ENCODE measurements at places on chromosomes 1 and 21.

GRCh38 chr21:31973402-31973944, 100.7 kb downstream of the HUNK start:
- DNase-seq = no peak

DNA sequence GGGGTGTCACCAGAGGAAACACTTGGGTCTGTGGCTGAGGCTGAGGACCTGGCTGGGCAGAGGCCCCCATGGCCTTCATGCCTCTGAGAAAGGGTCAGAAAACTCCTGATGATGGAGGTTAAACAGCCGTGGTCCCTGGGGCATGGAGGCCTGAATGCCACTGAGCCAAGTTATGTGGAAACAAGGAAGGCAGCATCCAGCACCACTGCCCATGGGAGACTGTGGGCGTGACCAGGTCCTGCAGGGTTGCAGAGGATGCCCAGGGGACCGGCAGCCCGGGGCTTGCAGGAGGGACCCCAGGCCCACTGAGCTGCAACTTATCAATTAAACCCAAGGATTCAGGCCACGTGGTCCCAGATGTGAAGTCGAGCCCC, 18.9 kb upstream of the COL6A2 start:
- no peak for DNase-seq

GRCh38 chr1:168437821-168438220, 106.0 kb downstream of the XCL2 start:
- DNase-seq = no peak

DNA sequence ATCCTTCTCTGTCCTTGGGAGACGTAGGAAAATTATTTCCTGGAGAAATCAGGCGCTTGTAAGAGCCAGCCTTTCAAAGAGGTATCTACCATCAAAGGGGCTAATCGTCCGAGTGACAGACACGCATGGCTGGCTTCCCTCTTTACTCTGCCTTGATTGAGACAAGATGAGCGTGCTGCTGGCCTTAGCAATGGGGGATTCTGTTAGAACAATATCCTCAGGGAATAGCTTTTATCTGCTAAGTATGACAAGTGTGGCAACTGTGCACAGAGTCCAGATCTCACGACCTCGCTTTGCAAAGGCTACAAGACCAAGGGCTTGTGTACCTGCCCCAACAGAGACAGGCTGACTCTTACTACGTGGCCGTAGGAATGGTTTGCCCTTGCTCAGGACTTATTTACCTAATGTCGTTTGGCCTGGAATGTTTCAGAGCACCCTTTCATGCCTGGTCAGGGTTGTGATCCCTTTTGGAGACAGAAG, 417.1 kb downstream of the KIF26B start:
- DNase-seq = no peak

DNA sequence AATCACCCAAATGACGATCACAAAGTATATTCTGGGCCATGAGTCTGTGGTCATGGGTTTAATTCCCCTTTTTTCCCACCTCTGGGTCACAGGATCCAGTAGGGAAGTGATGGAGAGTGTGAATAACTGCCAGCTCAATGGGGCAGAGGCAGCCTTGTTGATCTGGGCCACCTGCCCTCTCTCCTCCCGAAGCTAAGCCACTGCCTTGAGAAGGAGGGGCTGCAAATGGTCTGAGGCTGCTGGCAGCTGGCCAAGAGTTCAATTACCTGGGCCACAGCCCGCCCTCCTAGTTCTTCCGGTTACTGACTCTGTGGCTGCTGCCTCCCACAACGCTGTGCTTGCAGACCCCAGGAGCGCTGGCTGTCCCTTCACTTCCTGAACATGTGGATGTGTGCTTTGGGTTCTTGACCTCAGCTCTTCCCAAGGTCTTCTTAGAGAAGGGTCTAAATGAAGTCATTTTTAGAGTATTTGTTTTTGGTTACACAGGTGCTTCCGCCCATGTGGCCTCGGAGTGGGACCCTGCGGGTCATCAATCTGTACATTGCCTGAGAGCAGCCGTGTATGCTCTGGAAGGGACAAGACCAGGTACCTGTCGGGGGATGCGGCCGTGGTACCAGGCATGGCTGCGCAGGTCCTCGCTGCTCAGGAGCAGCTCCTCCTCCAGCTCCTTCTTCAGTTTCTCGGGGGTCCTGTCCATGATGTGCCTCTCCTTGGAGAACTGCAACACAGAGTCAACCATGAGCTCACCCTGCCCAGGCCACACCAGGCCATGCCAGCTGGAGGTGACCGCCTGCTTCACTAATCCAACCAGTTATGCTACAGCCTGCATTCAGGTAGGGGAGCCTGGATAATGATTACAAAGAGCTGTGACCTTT, 89.7 kb downstream of the BCAR3 start:
- DNase-seq = no peak

DNA sequence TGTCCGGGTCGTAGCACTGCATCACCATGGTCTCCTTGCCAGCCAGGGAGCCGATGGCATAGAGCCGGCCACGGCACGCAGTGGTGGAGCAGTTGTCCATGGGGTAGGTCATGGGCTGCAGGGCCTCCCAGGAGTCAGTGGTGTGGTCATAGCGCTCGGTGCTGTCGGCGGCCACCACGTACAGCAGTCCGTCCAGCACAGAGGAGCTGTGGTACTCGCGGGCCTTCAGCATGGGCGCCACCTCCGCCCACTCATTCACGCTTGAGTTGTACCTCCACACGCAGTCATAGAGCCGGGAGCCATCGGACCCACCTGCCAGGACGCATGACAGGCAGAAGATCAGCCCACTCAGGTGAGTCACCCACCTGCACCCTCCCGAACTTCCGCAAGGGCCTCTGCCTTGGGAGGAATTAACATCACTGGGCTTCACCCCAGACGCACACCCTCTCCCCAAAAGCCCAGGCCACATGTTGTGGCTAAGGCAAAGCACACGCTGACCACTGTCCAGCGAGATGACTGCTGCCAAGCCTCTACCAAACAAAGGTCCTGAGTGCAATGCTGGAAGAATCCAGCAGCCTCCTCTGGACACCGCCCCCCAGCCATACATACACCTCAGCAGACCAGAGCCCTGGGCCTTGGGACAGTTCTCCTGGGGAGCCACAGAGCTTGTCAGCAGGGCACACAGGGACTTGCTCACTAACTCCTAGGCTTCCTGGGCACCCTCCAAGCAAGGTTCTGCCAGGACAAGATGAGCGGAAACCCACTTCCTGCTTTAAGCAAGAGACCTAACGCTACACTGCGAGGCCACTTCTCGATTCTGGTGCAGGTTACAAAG, 3.3 kb downstream of the KLHL21 start:
- no peak for DNase-seq

- DNase-seq = no peak
Measured at GRCh38 chr1:189654906-189655305, 822.8 kb downstream of the BRINP3 start.

GRCh38 chr1:52365071-52365745, 797 bp downstream of the CC2D1B start:
- no peak for DNase-seq

GRCh38 chr1:178086294-178086693, 7.6 kb upstream of the RASAL2 start:
- DNase-seq = no peak

GRCh38 chr1:151944126-151944856, 35.0 kb upstream of the THEM4 start:
- no peak for DNase-seq

GRCh38 chr1:233704170-233704897, 90.4 kb downstream of the KCNK1 start:
- DNase-seq = no peak

- no peak for DNase-seq
Measured at GRCh38 chr21:23809573-23809972, 1797.7 kb downstream of the MRPL39 start.

- no peak for DNase-seq
Measured at GRCh38 chr21:21137986-21138385, 139.8 kb downstream of the NCAM2 start.

DNA sequence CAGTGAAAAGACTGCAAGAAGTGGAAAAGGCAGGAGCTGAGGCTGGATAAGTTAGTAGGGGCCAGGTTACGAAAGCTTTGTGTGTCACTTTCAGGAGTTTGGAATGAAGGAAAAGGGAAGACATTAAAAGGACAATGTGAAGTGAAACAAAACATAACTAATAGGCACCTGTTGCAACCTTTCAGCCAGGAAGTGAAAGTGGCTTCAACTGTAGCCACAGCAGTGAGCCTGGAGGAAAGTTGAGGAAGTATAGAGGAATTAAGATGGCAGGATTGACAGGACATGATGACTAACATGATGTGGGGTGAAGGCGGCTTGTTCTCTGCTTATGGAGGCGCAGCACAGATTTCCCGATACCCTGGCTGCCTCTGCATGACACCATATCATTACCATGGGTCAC, 68.9 kb downstream of the C4BPA start:
- no peak for DNase-seq

DNA sequence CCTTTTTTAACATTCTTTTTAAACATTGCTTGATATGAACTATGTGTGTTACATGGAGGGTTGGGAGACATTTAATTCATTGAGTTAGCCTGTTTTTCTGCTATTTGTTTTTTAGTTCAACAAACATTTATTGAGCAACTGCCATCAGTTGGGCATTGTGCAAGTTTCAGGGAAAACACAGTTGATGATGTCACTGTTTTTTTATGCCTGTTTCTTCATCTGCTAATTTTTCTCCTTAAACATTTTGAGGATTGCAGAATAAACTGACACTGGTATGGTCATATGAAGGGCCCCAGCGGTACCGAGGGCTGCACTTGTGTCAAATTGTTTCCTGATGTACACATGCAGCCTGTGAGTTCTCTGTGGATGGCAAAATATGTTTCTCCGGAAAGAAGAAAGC, 253.0 kb downstream of the FGGY start:
- DNase-seq = no peak

DNA sequence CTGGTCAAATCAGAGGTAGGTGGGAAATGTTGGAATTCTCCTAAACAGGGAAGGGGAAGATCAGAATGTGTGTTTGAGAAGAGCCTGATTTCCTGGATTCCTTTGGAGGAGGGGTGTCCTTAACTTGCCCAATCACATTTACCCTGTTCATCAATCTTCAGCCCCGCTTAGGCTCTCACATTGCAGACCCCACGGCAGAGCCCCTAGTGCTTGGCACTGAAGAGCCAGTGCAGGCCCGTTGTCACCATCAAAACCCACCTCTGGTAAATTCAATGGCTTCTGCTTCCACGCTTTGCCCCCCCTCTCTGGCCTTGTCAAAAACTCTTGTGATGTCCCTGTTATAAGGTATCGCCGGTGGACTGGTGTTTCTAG, 2.3 kb downstream of the AGPAT3 start:
- no peak for DNase-seq

DNA sequence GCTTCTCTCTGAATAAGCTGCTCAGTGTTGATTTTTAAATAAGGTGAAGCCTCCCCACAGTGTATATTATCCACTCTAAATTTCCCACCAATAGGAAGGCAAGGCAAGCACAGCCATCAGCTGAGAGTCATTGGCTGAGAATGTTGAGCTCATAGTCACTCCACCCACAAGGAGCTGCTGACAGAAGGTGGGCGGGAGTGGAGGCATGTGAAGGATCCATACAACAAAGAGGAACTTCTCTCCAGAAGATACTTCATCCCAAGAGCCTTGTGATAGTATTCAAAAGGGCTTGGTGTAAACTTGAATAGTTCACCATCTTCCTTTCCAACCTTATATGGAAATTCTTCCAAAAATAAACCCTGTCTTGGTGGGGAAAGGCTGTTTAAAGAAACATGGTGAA, 42.8 kb downstream of the SAMD13 start:
- DNase-seq = no peak

GRCh38 chr1:68705466-68705865, 208.6 kb upstream of the DEPDC1 start:
- DNase-seq = no peak

DNA sequence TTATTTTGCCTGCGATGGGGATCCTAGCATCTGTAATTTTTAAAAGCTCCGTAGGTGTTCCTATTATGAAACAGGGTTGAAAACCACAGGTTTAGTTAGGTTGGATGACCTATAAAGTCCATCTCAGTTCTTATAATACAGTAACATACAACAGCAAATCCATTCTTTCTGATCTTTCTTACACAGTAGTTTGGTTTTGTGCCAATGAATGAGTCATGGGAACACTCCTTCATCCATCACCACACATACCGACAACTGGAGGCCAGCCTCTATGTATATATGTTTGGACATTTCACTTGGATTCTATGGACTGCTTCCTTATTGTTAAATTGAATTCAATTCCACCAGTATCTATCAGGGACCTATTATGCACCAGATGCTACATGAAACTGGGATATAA, 118.4 kb upstream of the L1TD1 start:
- no peak for DNase-seq

GRCh38 chr1:19644681-19645410, 735 bp downstream of the NBL1 start:
- DNase-seq = no peak

DNA sequence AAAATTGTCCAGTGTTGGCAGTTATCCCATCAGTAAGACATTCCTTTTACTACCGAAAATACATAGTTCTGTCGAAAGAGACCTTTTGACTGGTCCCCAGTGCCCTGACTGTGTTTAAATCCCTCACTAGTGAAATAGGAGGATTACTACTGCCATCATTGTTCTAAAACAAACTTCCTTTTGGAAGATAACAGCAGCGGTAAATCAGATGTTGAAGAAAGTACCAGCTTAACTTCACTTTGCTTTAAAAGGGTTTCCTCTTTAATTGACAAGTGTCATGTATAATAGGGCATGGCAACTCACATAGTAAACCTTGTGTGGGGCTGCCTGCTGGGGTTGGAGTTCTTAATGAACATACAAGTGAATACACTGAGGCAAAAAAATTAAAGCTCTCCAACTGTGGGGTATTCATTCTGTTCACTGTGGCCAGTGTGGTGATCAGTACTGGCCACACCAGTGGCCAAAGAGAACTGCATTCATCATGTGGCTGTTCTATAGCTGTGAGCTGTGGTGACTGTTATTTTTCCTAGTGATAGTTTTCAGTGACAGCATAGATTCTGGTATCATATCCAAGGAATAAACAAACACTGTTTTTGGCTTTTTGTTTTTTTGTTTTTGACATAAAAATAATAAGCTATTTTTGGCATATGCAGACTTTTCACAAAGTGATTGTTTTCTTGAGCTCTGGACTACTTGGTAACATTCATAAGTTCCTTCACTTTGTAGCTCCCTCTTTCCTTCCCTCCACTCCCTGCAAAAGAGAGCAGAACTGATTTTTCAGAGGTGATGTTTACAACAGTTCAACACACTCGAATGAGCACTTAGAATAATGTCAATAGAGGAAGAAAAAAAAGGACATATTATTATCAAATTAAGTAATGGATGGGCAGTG, 74.5 kb downstream of the NFIA start:
- no peak for DNase-seq

All from cortex of kidney (tissue), 1 donor.